T-helper 22 cell (primary cell): ENCODE measurements at places on chromosomes 16 and 17.

DNA sequence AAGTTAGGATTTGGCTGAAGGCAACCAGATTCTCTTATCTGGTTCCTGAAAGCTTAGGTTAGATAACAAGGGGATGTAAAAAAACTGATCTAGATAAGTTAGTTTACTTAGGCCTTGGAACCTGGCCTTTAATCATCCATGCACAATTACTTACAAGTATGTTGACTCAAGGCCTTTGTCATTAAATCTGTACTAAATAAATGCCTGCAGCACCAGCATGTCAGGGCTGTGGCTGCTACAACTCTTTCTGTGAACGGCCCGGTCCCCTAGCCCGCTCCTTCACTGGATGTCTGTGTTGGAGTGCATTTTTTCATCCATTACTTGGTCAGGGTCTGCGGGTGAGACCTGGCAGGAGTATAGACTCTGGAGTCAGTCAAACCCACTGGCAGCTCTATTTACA lies 48.4 kb upstream of the ALDH3A1 start:
- DNase-seq: no peak

DNA sequence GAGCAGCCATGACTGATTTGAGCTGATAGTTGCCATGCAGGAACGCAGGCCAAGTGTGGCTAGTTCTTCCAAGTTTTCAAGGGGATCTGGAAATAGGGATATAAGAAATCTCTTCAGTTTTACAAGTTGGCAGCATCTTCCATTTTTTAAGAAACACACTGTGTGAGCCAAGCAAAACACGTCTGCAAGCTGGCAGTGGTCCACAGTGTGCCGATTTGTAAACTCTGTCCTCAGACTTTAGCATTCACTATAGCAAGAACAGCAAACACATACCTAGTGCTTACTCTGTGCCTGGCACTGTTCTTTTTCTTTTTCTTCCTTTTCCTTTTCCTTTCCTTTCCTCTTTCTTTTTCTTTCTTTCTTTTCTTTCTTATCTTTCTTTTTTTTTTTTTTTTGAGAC lies 2.9 kb downstream of the ORAI3 start:
- DNase-seq: no peak

GRCh38 chr17:49851387-49852291 lies 3.8 kb upstream of the TAC4 start:
- peak; percentile 47 for DNase-seq

GRCh38 chr17:37833237-37833859 lies 88.5 kb upstream of the HNF1B start:
- no peak for DNase-seq

- no peak for DNase-seq
Measured at GRCh38 chr17:5605452-5605851, 21.1 kb upstream of the NLRP1 start.

GRCh38 chr17:34412965-34413441 lies 50.0 kb upstream of the CCL1 start:
- no peak for DNase-seq

DNA sequence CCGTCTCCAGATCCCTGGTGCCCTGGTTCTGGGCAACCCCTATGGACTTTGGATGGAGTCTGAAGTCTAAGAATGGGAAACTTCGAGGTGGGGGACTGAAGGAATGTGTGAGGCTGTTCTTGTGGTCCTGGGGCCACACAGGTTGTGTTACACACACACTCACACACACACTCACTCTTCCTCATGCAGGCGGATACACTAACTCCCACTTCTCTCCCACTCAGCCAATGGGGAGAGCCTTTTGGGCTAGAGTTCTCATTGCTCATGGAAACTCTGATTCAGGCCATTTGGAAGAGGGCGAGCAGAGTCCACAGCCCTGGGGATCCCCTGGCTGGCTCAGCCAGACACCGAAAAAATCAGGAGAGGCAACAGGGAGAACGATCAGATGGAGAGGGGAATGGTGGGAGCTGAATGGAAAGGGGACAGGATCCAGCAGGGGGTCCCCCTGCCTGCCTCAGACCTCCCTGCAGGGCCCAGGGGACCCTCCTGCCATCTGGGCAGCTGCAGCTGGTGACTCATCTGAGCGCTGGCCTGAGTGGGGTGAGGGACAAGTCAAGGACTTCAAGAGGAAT lies 9.1 kb downstream of the IGFBP4 start:
- no peak for DNase-seq

DNA sequence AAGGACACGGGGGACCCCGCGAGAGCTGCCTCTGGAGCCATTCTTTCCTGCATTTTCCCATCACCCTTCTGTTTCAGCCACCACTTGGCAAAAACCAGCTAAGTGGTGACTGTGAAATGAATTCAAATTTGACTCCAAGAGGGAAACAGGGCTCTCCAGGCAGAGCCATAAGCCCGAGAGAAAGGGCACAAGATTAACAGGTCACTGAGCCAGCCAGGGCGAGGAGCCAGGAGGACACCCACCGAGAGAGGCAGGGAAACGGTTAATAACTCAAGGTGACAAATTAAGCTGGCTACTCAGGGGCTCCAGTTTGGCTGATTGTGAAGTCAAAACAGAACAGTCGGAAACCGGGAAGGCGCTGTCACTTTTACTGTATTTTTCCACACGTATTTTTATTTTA lies 67.8 kb upstream of the SOX9 start:
- no peak for DNase-seq

DNA sequence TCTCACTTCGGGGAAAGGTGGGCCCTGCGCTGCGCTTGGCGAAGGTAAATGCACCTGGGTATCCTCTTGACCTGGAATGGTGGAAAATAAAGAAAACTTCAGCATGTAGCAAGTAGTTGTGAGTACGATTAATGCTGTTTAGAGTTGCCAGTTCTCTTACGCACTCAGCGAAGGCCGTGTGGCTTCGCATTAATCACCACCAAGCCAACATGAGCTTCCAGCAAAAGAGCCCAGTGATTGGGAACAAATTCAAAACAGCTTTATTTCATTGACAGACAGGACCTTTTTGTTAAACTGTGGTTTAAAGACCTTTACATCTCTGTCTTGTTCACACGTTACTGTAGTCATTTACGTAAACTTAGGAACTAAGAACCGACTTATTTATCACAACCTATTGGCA lies 531.4 kb downstream of the MAF start:
- DNase-seq: no peak

- no peak for DNase-seq
Measured at GRCh38 chr16:57167953-57168352, 17.9 kb downstream of the PSME3IP1 start.

DNA sequence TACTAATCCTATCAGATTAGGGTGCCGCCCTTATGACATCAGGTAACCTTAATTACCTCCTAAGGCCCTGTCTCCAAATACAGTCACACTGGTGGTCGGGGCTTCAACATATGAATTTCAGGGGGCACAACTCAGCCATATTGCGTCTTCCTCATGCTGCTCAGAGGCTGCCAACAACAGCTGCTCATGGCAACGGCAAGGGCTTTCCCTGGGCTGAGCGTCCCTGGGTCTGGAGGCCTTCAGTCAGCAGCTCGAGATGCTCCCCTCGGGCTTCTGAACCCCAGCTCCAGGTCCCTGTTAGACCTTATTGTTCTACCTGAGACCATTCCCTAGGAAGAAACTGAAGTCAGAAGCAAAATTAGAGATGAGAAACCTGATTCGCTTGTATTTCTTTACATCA lies 157.2 kb downstream of the TMEM132E start:
- no peak for DNase-seq

DNA sequence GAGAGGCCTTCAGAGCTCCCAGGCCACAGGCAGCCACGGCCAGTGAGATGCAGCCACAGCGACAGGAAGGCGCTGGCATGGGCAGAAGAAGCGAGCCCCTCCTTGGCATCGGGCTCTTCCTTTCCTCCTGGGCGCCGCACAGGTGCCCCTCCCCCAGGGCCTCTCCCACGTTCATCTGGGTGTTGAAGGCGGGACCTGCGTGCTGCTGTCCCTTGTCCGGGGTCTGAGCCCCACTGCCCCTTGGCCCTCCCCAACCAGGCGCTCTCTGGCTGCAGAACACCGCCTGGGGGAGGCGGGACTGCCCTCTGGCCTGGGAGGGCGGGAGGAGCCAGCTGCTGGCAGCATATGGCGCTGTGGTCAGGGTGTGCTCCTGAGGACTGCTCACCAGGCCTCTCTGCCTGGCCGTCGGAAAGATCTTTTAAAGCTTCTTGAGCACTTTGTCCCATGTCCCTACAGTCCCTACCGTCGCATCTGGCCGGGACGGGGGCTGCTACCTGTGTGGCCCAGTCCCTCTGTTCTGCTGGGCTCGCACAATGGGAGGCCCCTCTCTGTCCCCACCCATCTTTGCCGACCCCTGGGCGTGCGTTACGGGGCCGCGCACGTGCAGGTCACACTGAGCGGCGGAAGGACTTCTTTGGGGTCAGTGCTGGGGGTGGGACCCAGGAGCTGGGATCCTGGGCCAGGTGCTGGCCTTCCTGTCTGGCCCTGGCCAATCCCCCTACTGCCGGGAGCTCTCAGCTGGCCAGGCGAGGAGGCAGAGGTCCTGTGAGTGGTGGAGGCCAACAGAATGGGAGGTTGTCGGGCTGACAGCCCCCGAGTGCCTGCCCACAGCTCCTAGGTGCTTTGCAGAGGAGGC lies 1.7 kb downstream of the SLC25A10 start:
- no peak for DNase-seq

DNA sequence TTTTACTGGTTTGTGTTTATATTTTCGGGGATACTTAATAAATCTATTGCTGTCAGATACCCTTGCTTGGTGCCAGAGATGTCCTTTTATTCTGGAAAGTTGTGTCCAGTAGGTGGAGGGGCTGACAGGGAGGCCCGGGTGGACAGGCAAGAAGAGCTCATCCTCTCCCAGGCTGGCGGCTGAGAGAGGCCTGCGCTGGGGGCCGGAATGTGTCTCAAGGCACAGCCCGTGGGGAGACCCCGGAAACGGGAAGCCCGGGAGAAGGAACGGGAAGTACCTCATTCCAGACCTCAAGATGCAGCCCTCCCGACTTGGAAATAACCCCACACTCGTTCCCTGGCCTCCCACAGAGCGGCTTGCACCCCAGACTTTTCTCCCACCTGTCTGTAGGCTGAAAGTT lies 12.5 kb upstream of the DEF8 start:
- no peak for DNase-seq

DNA sequence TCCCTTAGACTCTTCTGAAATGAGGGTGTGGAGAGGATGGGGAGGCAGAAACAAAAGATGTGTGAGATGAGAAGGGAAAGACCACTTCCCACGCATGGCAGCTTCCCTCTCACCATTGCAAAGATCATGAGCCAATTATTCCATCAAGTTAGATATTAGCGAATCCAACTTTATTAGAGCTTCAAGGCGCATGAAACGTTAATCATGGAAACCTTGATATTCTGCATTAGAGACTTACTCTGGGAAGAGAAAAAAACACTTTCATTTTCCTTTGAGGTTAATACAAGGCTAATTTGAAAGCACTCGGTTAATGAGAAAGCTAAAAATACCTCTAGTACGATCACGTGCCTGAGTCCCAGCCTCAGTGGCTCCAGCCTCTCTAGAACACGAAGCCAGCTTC lies 220.6 kb upstream of the RPL38 start:
- DNase-seq: no peak

- no peak for DNase-seq
Measured at GRCh38 chr17:43810823-43811222, 22.1 kb downstream of the MPP3 start.

DNA sequence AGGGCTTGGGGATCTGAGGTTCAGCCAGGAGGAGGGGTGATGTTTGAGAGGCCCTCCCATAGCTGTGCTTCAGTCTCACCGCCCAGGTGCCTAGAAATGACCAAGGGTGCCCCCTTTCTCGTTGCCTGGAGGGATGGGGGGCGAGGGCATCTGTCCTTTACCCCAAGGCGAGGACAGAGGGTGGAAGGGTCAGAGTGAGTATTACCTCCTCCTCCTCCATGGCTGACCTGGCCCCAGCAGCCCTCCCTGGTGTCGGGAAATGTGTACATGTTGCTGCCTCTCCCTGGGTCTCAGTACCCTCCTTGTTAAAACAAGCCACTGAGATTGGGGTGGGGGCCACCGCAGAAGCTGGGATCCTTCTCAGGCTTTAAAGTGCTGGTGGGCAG lies 2.4 kb downstream of the NECAB2 start:
- no peak for DNase-seq

DNA sequence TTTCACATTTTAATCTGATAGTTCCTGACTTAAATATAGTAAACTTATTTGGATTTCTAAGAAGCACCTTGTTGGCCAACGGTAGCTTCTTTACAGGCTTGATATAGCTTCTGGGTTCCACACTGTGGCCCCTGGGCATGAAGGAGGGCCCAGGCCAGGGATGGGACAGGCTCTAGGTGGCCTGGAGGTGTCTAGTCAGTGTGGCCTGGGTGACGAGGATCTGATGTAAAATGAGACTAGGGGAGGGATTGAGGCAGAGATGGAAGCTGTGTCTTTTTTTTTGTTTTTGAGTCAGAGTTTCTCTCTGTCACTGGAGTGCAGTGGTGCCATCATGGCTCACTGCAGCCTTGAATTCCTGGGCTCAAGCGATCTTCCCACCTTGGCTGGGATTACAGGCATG lies 187.0 kb downstream of the PRKCB start:
- no peak for DNase-seq
